ENCODE measurements at places on chromosomes 2 and 18.
A peak's percentile ranks its signal among the peaks of the same experiment; 100 is the strongest.

GRCh38 chr2:61640406-61640805 is 102.2 kb upstream of the XPO1 start:
- no peak for DNase-seq

DNA sequence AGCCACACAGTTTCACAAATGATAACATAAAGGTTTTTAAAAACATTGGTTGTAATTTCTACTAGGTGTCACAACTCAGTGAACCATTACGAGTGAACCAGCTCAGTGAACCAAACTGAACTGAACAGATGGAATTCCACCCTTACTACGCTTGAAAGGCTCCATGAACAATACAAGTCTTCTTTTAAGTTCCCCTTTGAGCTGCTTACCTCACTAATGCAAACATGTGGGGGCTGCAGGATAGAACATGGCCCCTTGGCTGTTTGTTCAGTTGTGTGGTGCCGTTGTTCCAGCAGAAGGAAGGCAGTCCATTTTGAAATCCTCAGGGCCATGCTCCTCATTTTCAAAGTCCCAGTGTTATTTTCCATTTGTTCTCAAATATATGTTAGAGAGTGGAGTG is 30.7 kb upstream of the KLHL14 start:
- no peak for DNase-seq

DNA sequence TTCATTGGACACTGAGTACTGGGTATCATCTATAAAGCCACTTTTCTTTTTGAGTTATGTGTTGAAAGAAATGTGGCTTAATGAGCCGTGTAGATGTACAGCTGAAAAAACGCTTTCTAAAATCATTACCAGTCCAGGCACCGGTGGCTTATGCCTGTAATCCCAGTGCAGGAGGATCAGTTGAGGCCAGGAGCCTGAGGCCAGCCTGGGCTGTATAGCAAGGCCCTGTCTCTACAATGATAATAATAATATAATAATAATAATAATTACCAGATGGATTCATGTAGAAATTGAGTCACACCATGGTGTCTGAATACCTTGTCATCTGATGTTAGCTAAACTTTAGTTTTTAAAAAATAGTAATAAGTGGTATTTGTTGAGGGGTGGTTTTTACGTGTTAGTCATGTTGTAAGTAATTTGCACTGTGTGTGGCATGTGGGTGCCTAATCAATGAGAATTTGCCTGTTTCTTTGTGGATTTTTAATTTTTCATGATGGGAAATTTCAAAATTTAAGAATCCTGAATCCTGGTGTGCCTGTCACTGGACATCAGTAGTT is 30.1 kb downstream of the NCK2 start:
- no peak for DNase-seq

DNA sequence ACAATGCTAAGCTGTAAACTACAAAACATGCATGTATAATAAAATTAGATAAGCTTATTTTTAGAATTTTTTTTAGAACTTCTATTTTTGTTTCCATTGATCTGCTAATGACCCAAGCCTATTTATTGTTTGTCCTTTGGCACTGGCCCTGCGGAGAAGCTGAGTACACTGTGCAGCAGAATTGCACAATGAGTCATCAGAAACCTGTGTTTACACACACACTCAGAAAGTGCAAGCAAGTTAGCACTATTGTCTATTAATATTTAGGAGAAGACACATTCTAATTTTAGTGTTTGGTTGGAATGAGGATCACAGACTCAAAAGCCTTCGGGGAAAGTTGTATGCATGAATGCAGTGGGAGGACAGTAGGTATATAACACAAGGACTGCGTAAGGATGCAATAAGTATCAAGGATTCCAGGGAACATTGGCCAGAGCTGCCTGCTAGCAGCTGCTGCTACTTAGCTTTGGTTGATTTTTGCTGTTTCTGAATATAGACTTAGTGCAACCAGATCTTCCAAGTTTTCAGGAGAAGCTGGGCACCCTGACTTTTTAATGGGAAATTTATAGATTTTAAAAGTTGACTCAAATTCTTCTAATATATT is 128.2 kb downstream of the KCNH7 start:
- no peak for DNase-seq

DNA sequence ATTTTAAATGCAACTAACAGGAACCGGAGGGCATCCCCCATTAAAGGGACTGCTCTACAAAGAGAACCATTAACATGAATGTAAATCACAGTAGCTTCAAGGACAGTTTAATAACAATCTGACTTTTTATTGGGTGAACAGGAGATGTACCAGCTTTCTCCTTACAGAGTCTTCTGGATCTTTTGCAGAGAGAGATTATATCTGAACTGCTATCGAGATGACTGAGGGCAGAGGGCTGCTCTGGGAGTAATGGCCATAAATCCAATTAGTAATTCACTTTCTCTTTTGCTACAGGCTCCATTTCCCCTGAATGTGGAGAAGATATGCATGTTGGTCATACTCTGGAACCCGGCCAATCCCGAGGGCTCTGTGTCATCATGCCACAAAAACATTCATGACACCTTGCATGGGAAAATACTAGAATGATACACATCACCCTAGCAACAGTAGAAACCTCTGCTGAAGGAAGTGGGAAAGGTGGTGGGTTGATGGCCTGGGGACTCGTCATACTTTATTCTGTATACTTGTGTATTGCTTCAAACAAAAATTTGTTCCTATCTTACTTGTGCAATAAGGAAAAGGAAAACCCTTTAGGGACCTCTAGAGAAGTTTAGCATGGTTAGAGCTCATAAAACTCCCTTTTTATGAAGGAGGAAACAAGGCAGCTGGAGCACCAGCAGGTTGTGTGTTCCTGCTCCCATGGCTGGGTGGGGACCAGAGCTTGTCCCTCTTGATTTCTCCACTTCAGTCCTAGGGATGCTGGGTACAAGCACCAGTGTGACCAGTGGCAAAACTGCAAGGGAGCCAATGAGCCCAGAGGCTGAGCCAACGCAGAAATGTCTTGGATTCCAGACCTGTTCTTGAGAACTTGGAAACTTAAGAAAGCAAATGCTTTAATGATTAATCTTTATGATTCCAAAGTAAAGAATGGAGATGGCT is 26.0 kb downstream of the CTAGE1 start:
- no peak for DNase-seq

DNA sequence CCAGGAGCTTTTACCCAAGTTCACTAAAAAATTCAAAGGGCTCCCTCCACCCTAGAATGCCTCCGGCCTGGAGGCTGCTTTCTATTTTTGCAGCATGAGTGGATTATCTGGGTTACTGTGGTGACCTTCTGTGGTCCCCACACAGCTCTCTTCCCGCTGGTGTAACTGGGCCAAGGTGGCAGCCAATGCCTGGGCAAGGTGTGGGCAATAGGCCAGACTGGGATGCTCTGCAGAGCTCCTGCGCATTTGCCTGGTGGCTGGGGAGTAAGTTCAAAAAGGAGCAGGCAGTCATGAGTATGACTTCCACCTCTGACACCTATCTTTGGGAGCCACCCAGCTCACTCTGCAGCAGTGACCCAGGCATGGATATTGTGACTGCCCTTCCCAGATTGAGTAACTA is 130.5 kb upstream of the SPRED2 start:
- no peak for DNase-seq

DNA sequence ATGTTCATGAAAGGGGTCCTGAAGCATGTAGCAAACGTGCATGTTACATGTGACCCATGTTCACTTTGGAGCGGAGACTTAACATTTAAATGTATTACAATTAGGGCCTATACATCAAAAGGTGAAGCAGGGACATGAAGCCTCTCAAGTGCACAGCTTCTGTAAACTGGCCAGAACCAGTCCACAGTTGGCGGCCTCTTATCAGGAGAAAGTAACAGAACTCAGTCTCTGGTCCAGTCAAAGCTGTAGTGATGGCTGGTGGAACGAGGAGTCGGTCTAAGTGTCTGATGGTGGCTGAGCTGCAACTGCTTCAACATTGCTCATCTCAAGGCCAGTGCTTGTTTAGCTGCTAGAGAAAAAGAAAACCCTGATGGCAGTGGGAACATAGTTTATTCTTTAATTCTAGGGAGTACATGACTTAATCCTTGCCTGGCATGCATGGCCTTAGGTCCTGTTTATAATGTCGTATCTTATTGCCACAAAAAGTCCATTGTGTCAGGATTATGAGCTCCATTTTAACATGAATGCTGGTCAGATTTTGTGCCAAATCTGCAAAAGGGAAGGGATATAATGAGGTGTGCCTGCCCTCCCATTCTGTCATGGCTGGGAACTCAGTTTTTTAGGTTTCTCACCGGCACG is 22.2 kb upstream of the YES1 start:
- DNase-seq = no peak

- no peak for DNase-seq
Measured at GRCh38 chr18:61957801-61958516, 65.2 kb upstream of the RNF152 start.

DNA sequence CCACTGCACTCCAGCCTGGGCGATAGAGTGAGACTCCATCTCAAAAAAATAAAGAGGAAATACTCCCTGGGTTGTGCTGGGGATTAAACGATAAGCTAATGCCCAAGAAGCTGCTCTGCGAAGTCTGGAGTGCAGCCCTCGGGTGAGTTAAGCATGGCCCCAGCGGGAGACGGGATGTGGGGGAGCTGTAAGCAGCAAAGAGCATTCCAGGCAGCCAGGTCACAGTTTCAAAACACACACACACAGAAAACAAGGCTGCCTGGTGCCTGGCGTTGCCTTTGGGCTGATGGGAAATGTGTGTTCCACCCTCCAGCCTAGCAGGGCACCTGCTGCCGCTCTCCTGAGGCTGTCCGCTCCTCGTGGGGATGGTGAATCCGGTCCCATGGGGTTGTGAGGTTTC is 24.1 kb downstream of the ODC1 start:
- DNase-seq = no peak

DNA sequence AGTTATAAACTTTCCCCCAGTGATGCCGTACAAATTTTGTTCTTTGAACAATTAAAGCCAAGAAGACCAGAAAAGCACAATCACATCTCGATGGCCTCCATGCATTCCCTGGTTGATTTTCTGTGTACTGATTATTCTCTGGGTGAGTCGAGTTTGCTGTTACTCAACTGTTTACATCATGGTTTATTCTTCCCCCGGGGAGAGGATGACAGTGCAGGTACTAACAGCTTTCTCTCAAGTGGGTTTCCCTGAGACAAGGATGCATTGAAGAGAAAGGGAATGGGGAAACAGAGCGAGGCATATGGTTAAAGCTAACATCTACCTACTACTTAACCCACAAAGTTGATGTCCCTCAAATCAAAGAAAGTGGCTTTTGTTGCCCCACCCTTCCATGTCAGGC is 410.8 kb upstream of the FANCL start:
- DNase-seq = no peak

GRCh38 chr2:54461261-54461660 is 5.1 kb downstream of the SPTBN1 start:
- DNase-seq = no peak

GRCh38 chr2:104965900-104966299 is 72.0 kb upstream of the MRPS9 start:
- DNase-seq = no peak

- DNase-seq = no peak
Measured at GRCh38 chr18:13712400-13713131, 13.8 kb downstream of the FAM210A start.

- DNase-seq = no peak
Measured at GRCh38 chr2:86015006-86015405, 90.7 kb downstream of the POLR1A start.

GRCh38 chr2:171210864-171211431 is 50.3 kb upstream of the TLK1 start:
- DNase-seq = peak; percentile 23

DNA sequence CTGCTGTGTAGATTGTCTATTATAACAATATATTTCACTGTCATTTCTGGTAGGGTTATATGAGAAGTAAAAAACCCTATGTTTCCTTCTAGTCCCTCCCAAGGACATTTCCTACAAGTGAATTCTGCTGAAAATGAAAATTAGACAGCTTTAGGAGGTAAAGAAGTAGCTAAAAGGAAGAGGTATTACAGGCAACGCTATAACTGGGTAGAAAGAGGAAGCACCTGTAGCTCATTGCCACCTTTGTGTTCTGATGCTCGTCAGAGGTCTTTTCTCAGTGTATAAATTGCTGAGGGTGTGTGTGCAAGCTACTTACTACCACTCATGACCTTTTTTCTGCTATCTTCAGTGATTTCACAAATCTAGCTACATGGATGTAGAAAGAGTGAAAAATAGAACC is 1.4 kb downstream of the DNAJC10 start:
- no peak for DNase-seq

DNA sequence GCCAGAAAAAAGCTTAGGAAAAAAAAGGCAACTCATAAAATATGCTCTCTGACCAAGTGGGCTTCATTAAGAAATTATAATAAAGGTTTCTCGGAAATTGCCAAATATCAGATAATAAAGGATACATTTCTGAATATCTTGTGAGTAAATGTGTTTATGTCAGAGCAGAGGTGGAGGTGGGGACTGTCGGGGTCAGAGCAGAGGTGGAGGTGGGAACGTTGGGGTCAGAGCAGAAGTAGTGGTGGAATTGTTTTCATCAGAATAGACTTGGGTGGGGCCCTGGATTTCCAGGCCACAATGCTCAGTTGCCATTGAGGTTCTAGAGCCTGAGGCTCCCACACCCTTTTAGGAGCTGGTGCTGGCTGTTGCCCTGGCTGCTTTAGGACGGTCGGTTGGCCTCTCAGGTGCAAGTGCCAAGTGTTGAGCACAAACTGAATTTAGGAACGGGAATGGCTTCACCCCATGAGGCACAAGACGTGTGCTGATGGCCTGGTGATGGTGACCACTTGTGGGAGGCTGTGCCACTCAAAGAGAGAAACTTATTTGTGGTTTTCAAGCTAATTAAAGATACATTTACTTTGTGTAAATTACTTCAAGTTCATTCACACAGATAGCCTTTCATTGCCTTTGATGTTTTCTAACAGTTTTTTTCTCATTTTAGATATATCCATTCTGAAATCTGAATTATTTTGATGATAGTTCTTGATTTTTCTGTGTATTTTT is 131.5 kb downstream of the ATP9B start:
- DNase-seq = no peak

GRCh38 chr2:228533156-228533555 is 351.7 kb upstream of the SPHKAP start:
- DNase-seq = no peak

DNA sequence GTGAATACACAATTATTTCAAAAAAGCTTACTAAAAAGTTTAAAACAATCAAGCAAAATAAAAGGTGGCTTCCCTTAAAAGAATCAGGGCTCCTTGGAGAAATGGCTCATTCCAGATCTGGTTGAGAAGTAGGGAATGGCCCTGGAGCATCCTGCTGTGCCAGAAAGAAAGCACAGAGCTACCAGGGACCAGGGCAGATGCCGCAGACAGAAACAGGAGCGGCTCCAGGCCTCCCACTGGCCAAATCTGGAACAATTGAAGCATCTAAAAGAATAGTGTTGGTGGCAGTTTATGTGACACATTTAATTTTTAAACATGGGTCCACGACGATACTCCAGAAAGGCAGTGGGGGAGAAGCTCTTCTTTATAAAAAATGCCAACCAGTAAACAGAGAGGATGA is 75.5 kb downstream of the GBX2 start:
- DNase-seq = no peak

- DNase-seq = no peak
Measured at GRCh38 chr18:2948038-2948437, 64.9 kb downstream of the LPIN2 start.

DNA sequence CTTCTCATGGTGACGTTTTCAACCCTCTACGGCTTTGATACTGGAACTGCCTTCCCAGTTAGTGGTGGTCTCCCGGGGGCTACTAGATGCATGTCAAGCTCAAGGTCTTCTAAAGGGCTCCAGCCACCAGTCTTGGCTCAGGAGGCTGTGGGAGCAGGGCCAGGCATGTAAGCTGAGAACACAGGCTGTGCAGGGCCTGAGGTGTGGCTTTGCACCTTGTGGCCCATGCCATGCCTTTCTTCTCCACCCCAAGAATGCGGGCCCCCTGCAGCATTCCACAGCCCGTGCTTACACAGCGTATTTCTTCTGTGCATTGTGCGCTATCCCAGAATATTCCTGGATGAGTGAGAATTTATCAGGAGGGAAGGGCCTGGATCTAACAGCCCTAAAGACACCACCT is 144.9 kb downstream of the SEPTIN10 start:
- DNase-seq = no peak

All from GM12891 (cell line).